ENCODE measurements at places on chromosomes 5 and 9. TPM values are rescaled to one million over a fixed set of nuclear protein-coding genes. Genes with fewer than 3 reads are reported as not detected.

The C5orf34 gene
- 0.22 TPM for total RNA-seq

The SLC6A18 gene
- total RNA-seq = not detected

The MARCOL gene
- total RNA-seq = not detected

The UBE2QL1 gene
- total RNA-seq = 13.1 TPM

The SLC22A5 gene
- total RNA-seq = 9.2 TPM

The C1QTNF2 gene
- 1.3 TPM for total RNA-seq

The IFNA2 gene
- total RNA-seq = not detected

The FAXDC2 gene
- 10.1 TPM for total RNA-seq

The JAKMIP2 gene
- total RNA-seq = 0.11 TPM

The CCNH gene
- 28.6 TPM for total RNA-seq

The GOLM1 gene
- 6.2 TPM for total RNA-seq

The TRPM3 gene
- 0.51 TPM for total RNA-seq

The SH2D3C gene
- total RNA-seq = 16.0 TPM

GRCh38 chr5:141871870-141872269 lies 6.3 kb downstream of the PCDH1 start:
- peak; percentile 15 for DNase-seq

- no peak for DNase-seq
Measured at GRCh38 chr5:23007762-23008161, 154.6 kb upstream of the CDH12 start.

GRCh38 chr9:137241490-137242268 lies 592 bp downstream of the TUBB4B start:
- peak; percentile 87 for DNase-seq

- no peak for DNase-seq
Measured at GRCh38 chr9:136264031-136264430, 18.4 kb upstream of the QSOX2 start.

GRCh38 chr5:98104454-98105188 lies 668.8 kb upstream of the RGMB start:
- DNase-seq = no peak

DNA sequence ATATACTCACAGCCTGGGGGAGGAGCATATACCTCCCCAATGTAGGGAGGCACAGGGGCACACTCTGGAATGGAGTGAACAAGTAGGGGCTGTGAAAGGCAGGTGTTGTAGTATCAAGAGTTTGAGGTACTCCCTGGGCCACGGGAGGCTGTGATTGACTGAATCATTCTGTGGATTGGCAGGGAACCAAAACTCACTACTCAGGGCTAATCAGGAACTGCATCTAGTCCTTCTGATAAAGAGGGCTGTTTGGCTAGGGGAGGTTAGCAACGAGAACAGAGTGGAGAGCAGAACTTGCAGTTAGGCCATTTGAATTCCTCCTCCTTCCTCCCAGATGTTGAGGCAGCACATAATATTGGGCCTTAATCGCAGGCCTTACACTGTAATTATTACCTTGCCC lies 369.2 kb upstream of the MPDZ start:
- no peak for DNase-seq

- DNase-seq = no peak
Measured at GRCh38 chr9:131273856-131274673, 2.2 kb downstream of the FAM78A start.

GRCh38 chr5:6910950-6911349 lies 197.7 kb downstream of the TENT4A start:
- DNase-seq = no peak

DNA sequence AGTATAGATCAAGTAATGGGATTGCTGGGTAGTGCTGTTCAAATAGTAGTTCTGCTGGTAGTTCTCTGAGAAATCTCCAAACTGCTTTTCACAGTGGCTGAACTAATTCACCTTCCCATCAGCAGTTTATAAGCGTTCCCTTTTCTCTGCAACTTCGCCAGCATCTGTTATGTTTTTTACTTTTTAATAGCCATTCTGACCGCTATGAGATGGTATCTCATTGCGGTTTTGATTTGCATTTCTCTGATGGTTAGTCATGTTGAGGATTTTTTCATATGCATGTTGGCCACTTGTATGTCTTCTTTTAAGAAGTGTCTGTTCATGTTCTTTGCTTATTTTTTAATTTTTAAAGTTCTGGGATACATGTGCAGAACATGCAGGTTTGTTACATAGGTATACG lies 279.2 kb upstream of the NREP start:
- no peak for DNase-seq

DNA sequence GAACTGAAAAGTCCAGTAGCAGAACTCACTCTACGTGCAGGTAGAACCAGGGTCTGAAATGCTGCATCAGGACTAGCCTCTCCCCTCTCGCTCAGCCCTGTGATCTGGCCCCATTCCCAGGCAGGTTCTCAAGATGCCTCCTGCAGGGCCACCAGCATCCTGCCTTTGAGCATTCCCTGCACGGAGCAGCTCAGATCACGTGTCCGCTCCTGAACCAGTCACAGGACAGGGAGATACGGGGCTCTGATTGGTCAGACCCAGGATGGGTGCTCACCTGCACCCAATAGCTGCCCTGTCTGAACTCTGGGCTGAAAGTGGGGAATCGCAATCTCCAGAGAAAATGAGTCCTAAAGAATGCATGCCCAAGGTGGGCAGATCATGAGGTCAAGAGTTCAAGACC lies 50.8 kb downstream of the NEURL1B start:
- DNase-seq = no peak

DNA sequence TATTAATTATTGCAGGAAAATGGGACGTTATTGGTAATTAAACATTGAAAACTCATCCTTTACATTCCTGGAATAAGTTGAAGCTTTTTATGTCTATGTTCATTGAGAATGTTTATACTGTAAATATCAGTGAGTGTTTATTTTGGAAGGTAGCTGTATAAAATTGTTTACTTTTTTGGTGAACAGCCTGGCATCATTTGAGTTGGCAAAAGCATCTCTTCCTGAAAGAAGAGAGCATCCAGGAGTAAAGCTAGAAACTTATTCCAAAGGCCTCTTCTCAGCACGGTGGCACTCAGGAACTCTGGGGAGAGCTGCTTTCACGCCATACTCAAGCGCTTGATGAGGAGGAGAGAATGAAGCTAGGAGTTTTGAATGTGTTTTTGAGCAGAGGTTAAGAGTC lies 79.9 kb downstream of the GAPVD1 start:
- no peak for DNase-seq

DNA sequence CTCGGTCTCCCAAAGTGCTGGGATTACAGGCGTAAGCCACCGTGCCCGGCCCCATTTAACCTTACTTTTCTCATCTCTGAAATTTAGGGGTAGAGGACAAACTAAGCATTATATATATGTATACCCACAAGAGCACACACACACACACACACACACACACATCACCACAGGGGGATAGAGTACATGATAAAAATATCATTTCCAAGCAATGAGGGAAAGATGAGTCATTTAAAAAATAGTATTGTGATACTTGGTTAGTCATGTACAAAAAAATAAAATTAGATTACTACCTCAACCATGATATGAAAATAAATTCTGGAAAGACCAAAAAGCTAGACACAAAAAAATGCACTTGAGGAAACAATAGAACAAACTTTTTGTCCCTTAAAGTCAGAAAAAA lies 67.2 kb downstream of the CDH18 start:
- no peak for DNase-seq

GRCh38 chr5:115414406-115415142 lies 118.1 kb upstream of the CCDC112 start:
- DNase-seq = no peak

DNA sequence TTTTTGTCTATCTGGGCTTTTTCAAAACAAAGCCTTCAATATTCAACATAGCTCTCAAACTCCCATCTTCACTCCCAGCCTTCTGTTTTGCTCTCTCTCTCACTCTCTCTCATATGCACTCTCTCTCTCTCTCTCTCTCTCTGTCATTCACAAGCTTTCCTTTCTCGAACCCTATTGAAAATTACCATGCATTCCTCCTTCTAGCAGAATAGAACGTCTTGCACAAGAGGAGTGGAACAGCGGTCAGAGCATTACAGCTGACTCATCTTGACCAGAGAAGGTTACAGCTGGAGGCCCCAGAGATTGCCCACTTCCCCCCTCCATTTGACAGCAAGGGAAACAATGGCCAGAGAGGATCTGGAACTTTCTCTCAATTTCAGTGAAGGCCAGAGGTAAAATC lies 51.0 kb upstream of the LIFR start:
- DNase-seq = no peak

GRCh38 chr9:105392531-105392930 lies 55.3 kb upstream of the FSD1L start:
- DNase-seq = no peak

DNA sequence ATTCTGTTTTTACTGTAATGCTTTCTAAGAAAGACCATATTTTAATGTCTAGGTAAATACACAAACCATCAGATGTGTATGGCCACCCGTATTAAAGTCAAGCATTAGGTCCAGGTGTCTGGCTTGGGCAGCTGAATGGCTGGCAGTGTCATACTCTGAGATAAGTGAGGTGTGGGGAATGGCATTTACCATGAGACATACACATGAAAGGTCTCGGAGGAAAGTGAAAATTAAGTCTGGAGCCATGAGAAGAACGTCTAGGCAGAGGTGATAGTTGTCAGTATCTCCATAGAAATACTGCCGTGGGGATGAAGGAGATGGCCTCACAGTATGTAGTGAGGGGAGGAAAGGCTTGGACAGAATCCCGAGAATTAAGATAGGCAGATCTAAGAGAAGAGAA lies 164.3 kb downstream of the TLE4 start:
- no peak for DNase-seq

DNA sequence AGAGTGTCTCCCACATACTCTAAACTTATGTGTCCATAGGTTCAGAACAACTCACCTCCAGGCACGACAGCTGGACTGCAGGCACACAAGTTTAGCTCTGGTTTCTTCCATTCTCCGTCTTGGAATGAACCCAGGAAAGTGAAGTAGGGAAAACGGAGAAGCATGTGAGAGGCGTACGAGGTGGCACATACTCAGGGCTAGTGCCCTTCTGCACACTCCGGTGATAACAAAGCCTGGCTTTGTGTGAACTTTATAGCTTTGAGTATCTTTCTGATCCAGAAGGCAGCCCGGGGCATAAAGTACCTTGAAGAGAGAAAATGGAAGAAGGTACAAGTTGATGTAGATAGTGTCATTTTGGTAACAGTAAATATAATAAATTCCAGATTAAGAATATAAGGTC lies 11.1 kb upstream of the HTR4 start:
- no peak for DNase-seq

DNA sequence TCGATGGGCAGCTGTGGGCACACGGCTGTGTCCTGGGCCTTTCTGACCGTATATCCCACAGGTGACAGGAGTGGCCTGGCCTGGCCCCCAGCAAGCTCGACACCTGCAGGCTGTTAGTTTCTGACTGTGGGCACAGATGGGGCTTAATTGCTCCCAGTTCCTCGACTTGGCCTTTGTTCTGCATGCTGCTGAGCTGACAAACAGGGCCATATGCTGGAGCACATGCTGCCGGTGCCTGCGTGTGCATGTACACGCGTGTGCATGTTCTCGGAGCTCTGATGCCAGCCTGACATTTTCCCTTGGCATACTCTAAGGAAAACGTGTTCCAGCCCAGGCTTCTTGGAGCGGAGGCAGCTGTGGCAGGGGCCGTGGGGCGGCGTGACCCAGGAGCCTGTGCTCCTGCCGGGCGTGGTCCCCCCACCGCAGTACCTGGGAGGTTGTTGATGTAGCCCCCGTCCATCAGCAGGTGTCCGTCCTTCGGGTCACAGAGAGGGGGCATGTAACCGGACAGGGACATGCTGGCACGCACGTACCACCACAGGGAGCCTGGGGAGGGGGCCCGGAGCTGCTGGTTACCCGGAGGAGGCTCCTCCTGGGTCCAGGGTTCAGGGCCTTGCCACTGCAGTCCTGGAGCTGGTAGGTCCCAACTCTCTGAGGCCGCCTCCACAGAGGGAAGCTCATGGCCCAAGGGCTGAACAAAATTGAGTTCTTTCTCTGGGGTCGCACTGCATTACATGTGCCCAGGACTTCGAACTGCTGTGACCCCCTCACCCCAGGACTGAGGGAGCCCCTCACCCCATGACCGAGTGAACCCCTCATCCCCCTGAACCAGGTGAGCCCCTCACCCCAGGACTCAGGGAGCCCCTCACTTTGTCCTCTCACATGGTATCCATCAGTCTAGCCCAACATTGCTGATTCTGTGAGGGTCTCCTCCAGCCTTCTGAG lies 4.1 kb upstream of the NSMF start:
- DNase-seq = peak; percentile 47

DNA sequence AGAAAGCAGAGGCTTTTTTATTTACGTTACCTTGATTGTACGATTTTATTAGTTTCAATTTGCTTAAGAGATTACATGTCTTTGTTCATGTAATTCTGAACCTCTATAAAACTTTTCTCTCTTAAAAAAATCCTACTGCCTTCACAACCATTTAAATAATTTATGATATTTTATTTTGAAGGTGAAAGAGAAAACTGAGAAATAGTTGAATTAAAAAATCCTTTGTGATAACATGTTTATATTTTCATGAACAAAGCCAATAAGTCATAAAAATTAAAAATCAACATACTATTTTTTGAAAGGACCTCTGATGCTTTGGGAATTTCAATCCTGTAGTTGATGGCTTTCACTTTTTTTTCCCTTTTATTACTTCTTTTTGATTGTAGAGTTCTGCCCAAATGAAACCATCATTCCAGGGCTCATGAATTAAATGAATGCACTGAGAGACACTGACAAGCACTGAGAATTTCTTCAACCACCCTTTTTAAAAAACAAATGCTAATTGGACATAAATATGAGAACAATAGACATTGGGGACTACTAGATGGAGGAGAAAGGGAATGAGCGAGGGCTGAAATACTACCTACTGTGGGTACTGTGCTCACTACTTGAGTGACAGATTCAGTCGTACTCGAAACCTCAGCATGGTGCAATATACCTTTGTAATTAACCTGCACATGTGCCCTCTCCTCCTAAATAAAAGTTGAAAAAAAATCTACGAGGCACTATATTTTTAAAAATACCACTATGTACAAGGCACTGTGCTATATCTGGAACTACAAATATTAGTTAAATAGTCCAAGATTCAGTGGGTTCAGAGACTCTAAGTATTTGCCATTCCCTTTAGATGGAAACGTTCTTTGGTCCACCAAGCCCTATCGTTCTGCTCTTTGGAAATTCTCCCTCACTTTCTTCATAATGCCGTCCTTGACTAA lies 5.9 kb downstream of the CDKN2A start:
- no peak for DNase-seq

GRCh38 chr9:123679330-123679987 lies 250.5 kb downstream of the DENND1A start:
- no peak for DNase-seq

Measured in cardiac septum (tissue), 1 donor.